ENCODE measurements at places on chromosomes 2 and 18.

DNA sequence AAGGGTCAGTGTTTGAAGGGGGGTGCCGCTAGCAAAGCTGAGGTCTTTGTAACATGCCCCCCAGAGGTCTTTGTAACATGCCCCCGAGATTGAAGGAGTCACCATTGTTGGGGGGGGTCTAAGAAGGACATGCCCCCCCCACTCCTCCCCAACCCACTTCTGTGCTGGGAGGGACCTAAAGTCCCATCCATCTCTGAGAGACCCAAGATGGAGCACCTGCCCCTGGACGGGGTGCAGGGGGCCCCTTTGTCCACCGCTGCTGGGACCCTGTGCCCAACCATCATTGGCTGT, 5.9 kb upstream of the ASIC4 start:
- no peak for DNase-seq

DNA sequence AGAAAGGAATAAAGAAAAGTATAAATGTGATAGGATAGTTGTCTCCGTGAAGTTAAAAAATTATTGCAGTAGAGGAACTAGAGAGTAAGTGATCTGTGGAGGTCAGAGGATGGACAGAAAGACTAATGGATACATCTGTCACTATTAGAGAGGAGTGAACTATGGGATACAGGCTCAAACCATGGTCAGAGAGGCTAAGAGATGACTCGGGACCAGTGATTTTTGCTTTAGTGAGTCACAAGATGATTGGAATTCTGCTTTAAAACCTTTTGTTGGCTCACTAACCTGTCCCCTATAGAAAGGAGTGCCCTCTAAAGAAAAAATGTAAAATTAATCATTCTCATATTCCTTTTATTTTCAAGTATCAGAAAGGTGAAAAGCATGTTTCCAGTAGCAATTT, 30.3 kb downstream of the ALMS1 start:
- no peak for DNase-seq

GRCh38 chr2:45167920-45168629, 158.8 kb upstream of the SIX2 start:
- DNase-seq, result no peak

DNA sequence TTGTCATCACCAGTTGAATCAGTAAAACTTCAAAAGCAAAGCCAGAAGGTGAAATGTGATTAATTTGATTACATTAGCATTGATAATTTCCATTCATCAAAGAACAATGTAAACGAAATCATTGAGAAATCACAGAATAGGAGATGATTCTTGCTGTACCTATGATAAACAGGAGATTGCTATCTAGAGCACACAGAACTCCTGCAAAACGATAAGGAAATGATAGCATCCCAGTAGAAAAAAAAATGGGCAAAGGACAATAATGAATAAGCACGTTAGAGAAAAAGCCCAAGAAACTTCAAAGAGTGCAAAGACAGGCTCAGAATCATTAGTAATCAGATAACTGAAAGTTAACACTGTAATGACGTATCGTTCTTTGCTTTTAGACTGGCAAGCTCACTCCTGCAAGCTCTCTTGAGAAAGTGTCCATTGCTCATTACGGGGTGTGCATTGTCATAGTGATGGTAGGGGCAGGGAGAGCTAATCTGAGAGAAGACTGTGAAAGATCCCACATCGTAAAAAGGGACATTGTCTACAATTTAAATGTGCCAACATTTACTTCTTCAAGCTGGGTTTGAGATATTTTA, 143.6 kb downstream of the SPP2 start:
- DNase-seq, result no peak

GRCh38 chr2:127118467-127118866, 11.5 kb upstream of the BIN1 start:
- no peak for DNase-seq

- no peak for DNase-seq
Measured at GRCh38 chr2:217622205-217623060, 380.4 kb downstream of the TNS1 start.

GRCh38 chr18:76490670-76491472, 4.2 kb downstream of the ZNF516 start:
- DNase-seq, result peak; percentile 61

DNA sequence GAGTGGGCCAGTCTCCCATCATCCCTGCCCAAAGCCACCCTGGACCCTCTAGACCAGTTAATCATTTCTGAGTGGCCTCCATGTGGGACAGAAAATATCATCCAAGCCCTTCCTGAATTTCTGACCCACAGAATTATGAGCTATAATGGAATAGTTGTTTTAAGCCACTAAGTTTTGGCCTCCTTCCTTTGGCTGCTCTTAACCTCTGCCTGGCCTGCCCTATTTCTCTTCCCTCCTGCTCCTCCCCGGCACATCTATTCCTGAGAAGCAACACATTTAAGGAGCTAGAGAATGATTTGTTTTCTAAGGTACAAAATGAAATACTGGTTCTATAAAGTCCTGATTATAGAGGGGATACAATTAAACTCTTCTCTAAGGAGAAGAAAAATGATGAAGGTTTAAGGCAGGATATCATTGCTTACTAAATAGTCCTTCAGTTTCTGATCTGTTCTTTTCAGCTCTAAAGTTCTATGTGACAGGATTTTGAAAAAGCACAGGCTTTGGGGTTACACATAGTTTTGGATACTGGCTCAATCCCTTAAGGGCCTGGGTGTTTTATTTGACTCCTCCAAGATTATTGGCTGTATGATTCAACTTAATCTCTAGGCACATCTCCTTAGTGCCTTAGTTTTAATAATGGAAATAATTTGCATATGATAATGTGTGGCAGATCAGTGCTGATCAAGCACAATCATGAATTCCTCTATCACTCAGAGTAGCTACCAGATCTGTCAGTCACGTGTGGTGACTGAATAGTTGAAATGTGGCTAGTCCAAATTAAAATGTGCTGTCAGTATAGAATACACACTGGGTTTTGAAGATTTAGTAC, 240.3 kb downstream of the VAPA start:
- DNase-seq, result no peak

DNA sequence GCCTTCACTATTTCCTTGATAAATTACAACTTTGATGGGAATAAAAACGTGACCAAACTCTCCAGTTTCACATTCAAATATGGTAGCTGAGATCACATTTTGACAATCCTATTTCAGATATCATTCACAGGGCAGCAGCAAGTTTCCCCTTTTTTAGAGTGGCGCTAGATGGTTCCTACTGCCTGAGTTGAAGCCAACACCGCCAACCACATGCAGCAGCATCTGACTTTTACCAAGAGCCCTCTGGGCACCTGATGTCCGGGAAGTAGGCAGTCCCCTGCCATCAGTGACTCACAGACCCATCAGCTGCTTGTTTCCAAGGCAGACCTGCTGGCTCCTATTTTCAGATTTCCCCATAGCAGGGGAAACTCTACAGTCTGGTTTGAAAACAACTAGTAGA, 4.0 kb upstream of the MREG start:
- DNase-seq, result no peak

GRCh38 chr18:7617738-7618422, 50.8 kb downstream of the PTPRM start:
- DNase-seq, result no peak

DNA sequence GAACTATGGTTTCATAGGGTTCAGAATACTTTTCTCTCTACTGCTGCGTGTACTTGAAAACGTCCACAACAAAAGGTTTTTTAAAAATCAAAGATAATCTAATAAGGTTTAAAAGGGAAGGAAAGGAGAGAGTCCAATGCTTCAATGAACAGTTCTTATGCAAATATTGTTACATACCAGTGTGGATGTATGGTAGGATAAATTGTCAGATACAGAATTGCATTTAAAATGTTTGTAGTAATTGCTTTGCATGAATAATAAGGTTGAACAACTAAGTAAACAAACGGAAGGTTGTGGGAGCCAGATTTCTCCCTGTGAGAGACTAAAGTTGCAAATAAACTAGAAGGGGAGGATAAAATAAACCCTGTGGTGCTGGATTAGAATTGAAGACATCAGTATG, 53.8 kb upstream of the RBBP8 start:
- DNase-seq, result no peak

- DNase-seq, result no peak
Measured at GRCh38 chr2:10371441-10372196, 68.9 kb downstream of the HPCAL1 start.

- no peak for DNase-seq
Measured at GRCh38 chr2:14975381-14975780, 342.9 kb downstream of the LRATD1 start.

DNA sequence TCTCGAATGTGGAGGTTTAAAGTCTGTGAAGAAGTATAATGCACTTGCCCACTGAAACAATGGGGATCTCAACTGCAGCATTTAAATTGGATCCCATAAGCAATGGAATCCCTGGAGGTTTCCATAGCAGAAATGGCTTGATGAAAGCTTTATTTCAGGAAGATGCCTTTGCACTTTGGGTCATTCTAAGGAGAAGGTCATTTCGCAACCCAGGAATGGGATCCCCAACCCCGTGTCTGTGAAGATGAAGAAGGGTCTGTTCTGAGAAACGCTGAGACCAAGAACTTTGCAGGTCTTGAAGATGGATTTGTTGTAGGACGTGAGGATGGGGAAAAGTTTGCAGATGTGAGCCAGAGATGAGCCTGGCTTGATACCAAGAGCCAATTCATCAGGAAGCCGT, 1.8 kb upstream of the KCNG3 start:
- DNase-seq, result no peak

- DNase-seq, result no peak
Measured at GRCh38 chr2:120509213-120509815, 163.4 kb downstream of the INHBB start.

GRCh38 chr2:191676790-191677645, 918 bp upstream of the NABP1 start:
- peak; percentile 78 for DNase-seq

DNA sequence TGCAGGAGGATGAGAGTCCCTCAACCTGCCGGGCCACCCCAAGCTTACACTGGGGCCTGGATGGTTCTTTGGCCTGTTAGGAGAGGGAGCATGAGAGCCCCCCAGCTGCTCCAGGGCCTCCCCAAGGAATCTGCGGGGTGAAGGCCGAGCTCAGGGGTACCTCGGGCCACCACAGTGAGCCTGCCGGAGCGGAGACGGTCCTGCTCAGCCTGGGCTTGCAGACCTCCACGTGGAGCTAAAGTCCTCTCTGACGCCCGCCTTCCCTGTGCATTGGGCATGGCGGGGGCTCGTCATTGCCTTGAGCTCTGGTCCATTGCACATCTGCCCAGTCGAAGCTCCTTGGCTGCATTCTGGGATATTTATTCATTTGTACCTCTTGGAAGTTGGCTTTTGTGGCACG, 62.7 kb downstream of the ASB1 start:
- no peak for DNase-seq

- no peak for DNase-seq
Measured at GRCh38 chr2:104215269-104216161, 638.4 kb upstream of the POU3F3 start.

- no peak for DNase-seq
Measured at GRCh38 chr2:96685577-96686459, 43.3 kb downstream of the FER1L5 start.

DNA sequence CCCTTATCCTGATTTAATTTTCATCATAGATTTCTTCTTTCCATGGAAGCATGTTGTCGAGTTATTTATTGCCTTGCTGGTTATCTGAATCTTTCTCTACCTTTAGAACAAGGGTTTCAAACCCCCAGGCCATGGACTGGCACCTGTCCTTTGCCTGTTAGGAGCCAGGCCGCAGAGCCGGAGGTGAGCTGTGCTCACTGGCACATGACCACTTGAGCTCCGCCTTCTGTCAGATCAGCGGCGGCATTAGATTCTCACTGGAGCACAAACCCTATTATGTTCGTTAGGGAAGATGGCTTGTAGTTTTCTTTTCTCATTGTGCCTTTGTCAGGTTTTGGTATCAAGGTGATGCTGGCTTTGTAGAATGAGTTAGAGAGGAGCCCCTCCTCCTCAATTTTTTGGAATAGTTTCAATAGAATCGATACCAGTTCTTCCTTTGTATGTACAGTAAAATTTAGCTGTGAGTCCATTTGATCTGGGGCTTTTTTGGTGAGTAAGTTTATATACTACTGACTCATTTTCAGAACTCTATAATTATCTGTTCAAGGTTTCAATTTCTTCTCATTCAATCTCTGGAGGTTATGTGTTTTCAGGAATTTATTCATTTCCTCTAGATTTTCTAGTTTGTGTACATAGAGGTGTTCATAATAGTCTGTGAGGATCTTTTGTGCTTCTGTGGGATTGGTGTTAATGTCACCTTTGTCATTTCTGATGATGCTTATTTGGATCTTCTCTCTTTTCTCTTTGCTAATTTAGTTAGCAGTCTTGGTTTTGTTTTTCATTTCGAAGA, 668.0 kb upstream of the FAM98A start:
- DNase-seq, result no peak

DNA sequence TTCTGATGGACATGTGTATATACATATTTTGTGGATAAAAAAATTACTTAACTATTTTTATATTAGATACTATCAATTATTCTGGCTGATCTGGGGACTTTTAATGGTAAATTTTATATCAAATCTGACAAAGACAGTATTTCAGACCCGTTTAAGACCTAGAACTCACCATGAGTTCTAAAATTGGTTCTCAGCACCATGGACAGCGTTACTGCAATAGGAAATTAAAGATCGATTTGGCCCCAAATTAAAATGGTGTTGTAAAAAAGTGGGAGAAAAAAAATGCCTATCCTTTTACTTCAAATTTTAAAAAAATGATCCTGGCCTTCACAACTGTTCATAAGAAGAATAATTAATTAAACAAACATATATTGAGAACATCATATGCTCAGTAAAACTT, 919 bp upstream of the SCN2A start:
- DNase-seq, result no peak

- DNase-seq, result no peak
Measured at GRCh38 chr2:162416446-162416845, 72.5 kb downstream of the GCA start.

DNA sequence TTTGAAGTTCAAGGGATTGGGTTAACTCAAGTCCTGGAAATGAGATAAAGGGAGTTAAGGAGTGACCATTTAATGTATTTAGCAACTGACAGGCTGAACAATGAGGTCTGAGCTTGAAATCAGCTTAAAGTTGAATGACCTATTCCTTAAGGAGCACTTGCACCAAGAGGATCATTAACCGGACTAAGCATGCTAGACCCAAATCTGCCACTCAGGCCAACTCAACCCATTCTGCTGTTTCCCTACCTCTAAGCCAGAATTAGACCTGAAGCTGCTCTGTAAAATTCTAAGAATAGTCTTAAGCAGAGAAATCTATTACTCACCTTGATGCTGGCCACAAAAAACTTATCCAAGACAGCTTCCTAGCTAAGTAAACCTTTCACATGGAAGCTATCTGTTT, 59.8 kb downstream of the SPRED2 start:
- no peak for DNase-seq

DNA sequence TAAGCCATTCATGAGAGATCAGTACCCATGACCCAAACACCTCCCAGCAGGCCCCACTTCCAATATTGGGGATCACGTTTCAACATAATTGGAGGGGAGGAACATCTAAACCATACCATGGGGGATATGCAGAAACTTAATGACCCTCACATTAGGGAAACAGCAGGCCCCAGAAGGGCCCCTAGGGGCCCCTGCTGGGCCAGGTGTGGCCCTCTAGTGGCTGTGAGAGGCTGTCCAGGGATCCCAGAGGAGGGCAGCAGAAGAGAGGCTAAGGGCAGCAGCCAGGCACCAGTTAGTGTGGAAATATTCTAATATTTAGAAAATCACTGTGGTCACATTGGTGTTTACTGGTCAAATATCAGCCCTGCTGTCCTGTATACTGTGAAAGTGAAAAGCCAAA, 49.3 kb upstream of the ANKRD44 start:
- peak; percentile 17 for DNase-seq
